ENCODE measurements at places on chromosomes 5 and 9.

- no peak for DNase-seq
Measured at GRCh38 chr5:40842351-40842750, 1.2 kb downstream of the CARD6 start.

DNA sequence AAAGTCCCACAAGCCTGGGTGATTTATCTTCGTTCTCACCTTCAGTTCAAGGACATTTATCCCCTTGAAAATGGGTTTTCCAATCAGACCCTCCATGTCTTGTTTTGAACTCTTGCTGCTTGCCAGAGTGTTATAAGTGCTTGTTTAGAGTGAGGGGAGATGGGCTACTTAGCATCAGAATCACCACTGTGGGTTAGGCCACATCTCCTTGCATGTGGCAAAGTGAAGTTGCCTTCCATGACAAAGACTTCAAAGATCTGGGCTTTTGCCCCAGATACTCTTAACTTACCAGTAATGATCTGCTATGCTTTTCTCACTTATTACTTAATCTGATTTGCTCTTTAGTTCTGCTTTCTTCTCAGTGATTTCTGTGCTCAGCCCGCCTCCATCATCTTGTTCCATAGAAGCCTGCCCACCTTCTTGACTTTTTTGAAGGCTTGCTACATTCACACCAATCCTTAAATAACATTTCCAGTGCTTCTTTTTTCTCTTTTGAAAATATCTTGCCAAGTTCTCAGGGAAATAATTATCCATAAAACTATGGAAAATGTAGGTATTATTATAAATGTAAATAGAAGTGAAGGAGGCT, 39.0 kb downstream of the GPR21 start:
- DNase-seq = no peak

- no peak for DNase-seq
Measured at GRCh38 chr5:61744690-61745619, 412.9 kb downstream of the ZSWIM6 start.

DNA sequence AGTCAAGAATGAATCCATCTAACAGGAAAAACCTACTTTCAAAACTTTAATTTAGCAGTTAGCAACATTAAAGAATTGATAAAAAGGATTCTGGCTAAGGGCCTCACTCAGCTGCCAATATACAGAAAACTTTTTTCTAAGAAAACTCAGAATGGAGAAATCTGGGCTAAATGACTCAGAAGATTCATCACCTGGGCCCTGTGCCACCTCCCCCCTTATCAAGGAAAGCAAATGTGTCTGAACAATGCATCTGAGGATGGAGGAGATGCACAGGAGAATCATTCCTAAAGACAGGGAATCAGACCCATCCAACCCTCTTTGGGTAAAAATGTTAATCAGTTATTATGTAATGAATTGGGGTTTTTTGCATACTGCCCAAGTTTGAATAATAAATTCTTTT, 592.0 kb upstream of the DMAC1 start:
- DNase-seq = no peak

GRCh38 chr5:78598973-78599372, 49.6 kb downstream of the LHFPL2 start:
- DNase-seq = no peak

DNA sequence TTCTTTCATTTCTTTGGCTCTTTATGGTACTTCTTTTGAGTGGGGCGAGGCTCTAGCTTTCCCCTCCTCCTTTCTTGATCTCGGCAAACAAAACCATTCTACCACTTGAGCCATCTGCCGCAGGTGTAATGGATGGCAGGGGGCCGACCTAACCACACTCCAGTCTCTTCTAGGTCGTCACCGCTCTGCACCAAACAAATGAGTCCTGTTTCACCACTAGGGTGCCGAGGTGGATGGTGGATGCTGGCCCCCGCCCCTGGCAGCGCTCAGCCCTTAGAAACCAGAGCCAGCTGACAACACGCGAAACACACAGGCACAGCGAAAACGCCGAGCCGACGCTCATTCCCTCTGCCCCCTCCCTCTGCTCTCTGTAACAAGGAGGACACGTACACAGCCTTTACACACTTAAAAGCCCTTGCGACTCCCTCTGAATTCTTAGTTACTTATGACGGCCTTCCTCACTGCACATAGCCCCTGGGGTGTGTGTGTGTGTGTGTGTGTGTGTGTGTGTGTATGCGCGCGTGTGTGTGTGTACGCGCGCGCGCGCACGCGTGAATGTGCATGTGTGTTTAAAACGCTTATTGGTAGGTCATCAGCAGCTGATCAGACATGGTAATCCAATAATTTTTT, 199.4 kb downstream of the MEF2C start:
- DNase-seq = no peak

- DNase-seq = no peak
Measured at GRCh38 chr9:121019273-121019672, 30.8 kb downstream of the C5 start.

DNA sequence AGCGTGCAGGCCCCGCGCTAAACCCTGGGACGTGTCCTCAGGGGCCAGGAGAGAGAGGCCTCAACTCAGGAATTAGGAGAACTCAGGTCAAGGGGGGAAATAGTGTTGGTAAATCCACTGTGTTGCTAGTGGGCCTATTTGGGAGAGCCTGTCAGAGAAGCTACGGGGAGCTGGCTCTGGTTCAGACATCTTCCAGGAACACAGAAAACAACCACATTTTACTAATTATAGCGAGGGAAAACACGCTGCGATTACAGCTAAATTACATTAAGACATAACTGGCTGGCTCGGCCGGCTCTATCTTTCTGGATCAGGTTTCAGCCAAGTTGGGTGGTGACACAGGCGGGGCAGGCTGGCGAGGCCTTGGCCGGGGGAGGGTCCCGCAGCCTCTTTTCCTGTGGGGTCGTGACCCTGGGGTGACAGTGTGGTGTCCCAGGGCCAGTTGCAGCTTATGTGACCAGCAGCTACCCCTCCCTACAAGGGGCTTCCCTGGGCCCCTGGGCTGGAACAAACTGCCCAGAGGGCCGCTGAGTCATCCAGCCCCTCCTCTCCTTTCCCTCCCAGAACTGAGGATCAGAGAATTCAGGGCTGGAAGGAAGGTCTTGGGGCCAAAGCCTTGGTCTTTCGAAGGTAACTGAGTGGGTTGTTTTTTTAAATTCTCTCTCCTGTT, 75.1 kb downstream of the FGF18 start:
- DNase-seq = no peak

DNA sequence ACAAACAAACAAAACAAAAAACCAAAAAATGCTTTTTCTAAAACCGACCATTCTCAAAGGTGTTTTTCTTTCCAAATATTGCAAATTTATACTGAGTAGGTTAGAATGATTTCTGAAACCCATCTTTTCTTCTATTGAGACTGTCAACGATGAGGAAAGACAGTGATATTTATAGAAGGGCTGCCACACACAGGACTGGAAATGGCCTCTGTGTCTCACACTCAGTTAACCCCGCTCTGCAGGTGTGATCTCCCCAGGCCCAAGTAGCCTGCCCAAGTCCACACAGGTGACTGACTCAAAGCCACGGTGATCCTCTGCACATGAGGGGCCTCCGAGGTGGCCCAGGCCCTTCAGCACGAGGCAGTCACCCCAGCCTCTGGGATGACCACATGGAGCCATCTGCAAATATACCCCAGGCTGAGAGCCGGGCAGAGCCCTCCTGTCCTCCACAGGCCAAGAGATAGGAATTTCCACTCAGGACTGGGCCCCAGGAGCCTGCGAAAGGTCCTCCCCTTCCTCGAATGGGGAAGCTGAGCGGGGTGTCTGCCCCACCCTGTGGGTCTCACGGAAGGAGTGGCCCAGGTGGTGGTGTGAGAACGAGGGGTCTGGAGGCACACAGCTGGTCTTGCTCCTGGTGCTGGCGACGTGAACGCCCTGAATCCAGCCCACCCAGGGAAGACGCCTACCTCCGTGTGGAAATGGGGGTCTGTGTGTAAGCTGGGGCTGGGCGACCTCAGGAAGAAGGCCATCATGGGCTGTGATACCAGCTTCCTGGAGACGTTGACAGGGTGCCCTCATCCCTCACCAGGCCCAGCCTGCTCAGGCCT, 53.0 kb upstream of the PHYKPL start:
- no peak for DNase-seq

GRCh38 chr5:140365282-140365681, 5.3 kb downstream of the SLC4A9 start:
- DNase-seq = no peak

DNA sequence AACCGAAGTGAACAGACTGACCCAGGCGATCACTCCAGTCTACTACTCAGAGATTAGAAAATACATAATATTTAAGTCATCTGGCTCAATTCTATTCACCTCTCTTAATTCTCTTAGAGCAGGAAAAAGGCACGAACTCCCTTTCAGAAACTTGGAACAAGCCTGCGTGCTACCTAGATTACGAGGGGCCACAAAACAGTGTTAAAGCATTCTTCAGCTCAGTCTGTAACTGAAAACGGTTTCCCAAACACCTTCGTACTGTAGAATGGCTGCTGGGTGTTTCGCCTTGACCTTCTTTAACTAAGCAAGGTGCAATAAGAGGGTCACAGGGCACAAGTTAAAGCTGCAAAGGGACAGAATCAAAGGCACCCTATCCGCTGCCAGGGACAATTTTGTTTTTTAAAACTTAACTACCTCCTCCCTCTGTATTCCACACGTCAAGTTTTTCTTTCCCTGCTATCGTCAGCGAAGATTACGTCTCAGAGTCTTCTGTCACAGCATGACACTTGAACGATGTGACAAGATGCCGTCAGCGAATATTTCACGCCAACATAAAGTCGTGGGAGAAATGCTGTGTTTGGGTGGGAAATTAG, 687 bp downstream of the LYSMD3 start:
- peak; percentile 10 for DNase-seq

DNA sequence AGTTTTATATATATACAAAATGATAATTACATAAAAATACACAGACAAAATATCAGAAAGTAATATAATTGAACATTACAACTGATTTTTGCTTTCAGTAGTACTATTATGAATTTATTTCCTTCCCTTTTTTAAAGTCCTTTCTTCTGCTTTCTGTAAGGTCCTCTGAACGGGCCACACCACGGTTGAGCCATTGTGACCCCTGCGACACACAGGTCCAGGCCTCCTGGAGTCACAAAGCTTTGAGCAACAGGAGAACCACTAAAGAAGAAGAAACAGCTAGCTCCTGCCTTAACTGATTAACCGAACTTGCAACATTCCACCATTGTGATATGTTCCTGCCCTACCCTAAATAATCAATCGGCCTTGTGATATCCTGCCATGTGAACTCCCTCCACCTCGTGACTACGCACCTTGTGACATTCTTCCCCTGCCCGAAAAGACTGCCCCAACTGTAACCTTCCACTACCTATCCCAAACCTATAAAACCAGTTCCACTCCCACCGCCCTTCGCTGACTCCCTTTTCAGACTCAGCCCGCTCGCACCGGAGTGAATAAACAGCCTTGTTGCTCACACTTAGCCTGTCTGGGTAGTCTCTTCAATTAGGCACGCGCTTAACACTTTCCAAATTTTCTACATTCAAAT, 375.0 kb upstream of the RFX3 start:
- DNase-seq = no peak

GRCh38 chr5:16859346-16859745, 76.7 kb downstream of the MYO10 start:
- no peak for DNase-seq

DNA sequence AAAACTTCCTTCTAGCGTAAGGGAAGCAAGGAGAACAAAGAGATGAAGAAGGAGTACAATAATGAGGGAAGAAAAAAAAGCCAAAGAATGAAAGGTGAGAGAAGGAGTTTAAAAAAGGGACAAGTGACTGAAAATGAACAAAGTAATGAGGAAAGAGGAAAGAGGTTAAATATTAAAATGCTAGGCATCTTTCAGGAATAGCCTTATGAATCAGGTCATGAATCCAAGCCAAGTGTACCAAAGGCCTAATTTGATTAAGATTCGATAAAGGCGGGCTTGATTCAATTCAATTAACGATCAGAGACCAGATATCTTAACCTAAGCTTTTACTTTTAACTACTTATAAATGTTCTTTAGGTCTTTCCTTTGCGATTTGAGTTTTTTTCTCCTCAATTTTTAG, 141.8 kb upstream of the GNA14 start:
- no peak for DNase-seq

- no peak for DNase-seq
Measured at GRCh38 chr9:95910023-95910707, 34.7 kb downstream of the ERCC6L2 start.

Data from activated CD4-positive, alpha-beta T cell treated with anti-CD3 and anti-CD28 coated beads, Interleukin-2, amount 50 U/mL, for 24 hours (primary cell).